ENCODE measurements at places on chromosomes 7 and 10.

GRCh38 chr10:11197878-11198277 is 180.2 kb downstream of the CELF2 start:
- DNase-seq, result no peak

DNA sequence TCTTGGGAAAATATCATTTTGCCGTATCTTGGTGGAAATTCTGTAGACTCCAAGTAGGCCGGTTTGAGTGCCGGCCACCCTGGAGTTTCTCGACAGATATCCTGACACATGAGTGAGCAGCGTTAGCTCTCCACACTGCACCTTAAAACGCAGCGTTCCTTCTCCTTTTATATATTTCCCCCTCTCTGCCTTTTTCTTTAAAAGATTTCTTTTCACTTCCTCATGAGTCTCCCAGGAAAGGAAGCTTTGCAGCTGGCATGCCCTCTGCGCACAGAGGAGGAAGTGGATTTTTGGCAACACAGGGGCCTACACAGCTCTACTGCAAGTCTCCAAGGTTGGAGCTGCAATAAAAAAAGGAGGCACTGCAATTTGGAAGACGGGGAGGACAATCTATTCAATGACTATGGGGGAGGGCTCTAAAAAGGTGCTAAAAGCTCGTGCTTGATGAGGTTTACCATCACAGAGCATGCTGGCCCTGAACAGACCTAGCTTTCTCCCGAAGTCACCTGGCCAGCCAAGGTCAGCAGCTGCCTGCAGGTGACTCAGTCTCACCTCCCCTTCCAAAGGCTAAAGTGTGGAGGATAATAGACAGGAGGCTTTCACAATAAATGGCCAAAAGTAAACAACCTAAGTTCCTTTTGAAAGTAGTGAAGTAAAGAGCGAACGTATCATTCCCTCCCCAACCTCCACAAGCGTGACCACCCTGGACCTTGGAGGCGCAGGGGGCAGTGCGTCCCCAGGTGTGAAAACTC is 252.8 kb downstream of the ZMYND11 start:
- no peak for DNase-seq

- no peak for DNase-seq
Measured at GRCh38 chr7:51274955-51275354, 41.7 kb downstream of the COBL start.

DNA sequence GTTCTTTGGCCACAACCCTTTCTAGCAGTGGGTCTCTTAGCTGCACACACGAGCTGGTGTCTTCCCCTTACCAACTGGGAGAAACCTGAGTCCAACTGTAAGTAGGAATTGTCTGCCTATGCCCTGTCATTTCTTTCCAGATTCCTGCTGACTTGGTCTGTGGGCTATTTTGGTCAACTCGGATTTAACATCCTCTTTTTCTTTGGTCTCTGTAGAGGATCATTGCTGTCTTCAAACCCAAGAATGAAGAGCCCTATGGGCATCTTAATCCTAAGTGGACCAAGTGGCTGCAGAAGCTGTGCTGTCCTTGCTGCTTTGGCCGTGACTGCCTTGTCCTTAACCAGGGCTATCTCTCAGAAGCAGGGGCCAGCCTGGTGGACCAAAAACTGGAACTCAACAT is 10.3 kb downstream of the PI4K2A start:
- DNase-seq, result no peak

DNA sequence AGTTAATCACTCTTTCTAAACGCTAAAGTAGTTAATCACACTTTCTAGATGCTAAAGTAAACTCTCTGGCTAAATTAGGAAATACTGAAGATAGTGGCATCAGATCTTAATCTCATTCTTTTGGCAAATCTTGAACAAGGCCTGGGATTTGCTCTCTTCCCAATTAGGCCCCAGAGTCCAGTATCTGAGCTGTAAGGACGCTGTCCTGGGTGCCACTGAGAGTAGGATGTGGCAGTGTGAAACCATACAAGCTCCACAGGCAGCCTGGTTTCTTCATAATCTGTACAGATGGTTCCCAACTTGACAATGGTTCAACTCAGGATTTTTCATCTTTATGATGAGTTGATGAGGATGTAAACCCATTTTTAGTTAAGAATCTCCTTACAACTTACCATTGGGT is 36.9 kb downstream of the GRB10 start:
- no peak for DNase-seq

DNA sequence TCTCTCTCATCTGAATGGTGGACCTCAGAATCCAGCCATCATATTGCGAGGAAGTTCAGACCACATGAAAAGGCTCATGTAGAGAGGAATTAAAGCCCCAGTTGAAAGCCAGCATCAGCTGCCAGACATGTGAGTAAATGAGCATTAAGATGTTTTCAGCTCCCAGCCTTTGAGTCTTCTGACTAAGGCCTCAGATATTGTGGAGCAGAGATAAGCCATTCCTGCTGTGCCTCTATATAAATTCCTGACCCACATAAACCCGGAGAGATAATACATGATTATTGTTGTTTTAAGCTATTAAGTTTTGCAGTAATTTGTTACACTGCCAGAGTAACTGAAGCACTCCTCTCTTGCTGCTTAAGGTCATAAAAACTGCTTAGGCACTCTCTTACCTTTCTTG is 14.6 kb downstream of the FAM149B1 start:
- DNase-seq, result no peak

DNA sequence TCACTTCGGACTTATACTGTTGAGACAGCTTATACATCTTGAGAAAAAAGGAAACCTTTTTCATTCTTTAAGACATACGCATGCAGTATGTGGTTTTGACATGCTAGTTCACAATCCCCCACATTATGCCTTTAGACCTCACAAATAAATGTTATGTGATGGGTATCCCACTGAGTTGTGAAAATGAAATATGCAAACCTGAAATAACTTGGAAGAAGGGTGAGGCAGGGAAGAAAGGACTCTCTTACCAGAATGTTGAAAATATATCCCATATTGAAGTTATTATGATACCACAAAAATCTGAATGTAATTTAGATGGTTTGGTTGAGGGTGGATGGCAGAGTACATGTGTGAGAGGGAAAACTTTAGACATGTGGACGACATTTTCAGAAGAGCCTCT is 379.8 kb downstream of the BBS9 start:
- DNase-seq, result no peak
